ENCODE measurements at places on chromosomes 5 and 9.

- DNase-seq, result no peak
Observed at GRCh38 chr9:122396614-122397148, 25.9 kb downstream of the PTGS1 start.

DNA sequence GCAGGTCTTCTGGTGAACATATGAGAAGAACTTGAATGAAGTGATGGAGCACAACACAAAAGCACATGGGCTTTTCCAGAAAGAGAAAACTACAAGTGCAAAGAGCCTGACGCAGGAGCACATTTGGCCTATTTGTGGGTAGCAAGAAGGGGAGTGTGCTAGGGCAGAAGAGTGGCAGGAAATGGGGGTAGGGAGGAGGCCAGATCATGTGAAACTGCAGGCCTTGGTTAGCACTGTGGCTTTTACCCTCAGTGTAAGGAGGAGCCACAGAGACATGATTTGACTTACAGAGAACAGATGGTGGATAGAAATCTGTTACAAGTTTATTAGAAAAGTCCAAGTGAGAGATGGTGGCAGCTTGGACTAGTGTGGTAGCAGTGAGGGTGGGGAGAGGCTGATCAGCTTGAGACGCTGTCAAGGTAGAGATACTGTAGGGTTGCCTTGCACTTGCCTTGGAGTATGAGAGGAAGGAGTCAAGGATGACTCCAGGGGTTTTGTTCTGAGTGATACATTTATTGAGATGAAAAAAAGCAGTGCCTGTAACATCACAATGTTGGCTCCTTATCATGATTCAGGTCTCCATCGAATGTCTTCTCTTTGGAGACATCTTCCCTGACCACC is 126.7 kb downstream of the PPP2R2B start:
- DNase-seq, result no peak

- DNase-seq, result no peak
Observed at GRCh38 chr5:143008809-143009521, 238.8 kb downstream of the ARHGAP26 start.

GRCh38 chr5:73337586-73338255 is 110.9 kb downstream of the FOXD1 start:
- DNase-seq, result no peak

DNA sequence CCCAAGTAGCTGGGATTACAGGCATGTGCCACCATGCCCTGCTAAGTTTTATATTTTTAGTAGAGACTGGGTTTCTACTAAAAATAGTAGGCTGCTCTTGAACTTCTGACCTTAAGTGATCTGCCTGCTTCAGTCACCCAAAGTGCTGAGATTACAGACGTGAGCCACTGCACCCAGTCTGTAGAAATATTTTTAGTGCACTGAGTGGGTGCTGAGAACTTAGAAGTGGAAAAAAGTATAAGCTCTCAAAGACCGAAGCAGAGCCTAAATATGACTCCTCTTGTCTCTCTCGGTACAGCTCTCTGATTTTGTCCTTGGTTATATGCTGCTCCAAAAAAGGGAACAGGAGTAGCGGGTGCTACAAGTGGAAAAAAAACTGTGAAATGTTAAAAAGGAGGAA is 353.8 kb upstream of the IZUMO3 start:
- no peak for DNase-seq

GRCh38 chr9:7320139-7320538 is 479.4 kb downstream of the DMAC1 start:
- no peak for DNase-seq

GRCh38 chr5:67249590-67249895 is 52.9 kb upstream of the CD180 start:
- DNase-seq, result no peak

DNA sequence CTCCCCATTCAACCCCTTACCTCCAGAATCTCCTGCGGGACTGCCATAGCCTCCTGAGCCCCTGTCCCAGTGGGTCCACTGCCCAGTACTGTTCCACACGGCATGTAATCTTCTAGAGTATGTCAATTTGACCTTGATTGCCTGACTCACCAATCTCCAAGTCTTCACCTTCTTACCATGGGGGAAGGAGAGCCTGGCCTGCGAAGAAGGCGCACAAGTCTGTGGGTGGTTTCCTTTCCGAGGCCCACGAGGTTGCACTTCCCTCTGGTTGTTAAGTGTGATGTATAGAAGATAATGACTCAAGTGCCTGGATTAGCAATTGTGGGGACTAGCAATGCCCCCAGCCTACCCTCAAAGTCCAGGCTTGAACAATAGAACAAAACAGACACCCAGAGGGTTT is 8.1 kb upstream of the TENT4A start:
- DNase-seq, result no peak

DNA sequence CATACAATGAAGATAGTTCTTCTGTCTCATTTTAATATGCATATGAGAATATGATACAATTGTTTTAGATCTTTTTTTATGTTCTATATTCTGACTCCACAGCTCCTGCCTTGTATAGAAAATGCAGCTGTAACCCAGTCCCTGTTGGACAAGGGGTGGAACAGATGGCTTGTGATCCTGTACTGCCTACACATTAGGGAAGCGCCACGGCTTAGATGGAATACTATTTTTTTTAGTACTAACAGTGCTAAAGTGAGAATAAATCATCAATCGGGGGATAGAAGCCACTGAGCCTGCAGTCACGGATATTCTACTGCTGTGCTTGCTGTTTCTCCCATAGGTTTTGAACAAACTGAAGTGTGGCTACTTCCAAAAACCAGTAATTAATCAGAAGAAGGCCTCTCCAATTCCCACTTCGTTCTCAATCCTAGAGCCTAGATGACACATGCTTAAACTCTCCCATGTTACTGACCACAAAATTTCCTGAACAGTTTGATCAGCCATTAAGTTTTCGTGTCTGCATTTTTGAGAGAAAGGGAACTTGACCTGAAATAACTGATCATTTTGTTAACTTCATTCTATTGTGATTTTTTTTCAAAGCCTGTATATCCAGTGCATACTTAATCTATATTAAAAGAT is 150.3 kb downstream of the CDH18 start:
- DNase-seq, result no peak

DNA sequence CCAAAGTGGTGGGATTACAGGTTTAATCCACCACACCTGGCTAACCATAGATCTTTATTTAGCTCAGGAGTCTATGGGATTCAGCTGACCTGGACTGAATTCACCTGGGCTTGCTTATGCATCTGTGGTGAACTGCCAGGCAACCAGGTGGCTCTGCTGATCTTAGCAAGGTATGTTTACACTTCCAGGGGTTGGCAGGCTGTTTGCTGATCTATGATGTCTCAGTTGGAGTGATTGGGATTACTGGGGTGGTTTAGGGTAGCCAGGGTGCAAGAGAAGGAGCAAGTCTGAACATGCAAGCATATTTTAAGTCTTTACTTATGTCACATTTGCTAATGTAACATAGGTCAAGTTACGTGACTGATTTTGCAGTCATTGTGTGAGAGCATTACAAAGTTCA is 63.6 kb upstream of the JAK2 start:
- no peak for DNase-seq

GRCh38 chr9:94891183-94891582 is 164.7 kb downstream of the AOPEP start:
- DNase-seq, result no peak

- DNase-seq, result no peak
Observed at GRCh38 chr5:109027983-109028607, 280.4 kb downstream of the FER start.

All from iPS DF 19.7 (cell line).